ENCODE measurements at places on chromosomes 2 and 18.

GRCh38 chr2:2850859-2851258 is 519.8 kb upstream of the MYT1L start:
- DNase-seq, result no peak

GRCh38 chr2:182391443-182391842 is 35.4 kb downstream of the PDE1A start:
- DNase-seq, result no peak

- no peak for DNase-seq
Measured at GRCh38 chr18:62878305-62878704, 163.0 kb downstream of the PHLPP1 start.

- DNase-seq, result no peak
Measured at GRCh38 chr2:61978522-61978921, 73.0 kb downstream of the COMMD1 start.

- no peak for DNase-seq
Measured at GRCh38 chr2:25368660-25369059, 26.9 kb upstream of the DNMT3A start.

DNA sequence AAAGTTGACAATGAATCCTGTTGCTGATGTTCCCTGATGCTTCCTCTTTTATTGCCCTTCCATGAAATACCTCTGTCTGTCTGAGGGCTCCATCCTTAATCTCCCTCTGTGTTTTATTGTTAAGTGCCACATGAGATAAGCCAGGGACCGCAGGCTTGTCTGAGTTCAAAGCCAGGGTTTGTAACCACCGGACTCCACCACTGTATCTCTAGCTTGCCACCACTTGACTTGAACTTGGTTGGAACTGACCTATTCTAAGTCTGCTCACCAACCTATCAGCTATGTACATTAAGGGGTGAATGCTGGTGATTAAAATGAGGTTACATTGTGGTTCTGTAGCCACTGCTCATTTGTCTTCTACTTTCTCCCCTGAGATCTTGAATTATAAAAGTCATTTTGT is 328.5 kb upstream of the ZEB2 start:
- no peak for DNase-seq

DNA sequence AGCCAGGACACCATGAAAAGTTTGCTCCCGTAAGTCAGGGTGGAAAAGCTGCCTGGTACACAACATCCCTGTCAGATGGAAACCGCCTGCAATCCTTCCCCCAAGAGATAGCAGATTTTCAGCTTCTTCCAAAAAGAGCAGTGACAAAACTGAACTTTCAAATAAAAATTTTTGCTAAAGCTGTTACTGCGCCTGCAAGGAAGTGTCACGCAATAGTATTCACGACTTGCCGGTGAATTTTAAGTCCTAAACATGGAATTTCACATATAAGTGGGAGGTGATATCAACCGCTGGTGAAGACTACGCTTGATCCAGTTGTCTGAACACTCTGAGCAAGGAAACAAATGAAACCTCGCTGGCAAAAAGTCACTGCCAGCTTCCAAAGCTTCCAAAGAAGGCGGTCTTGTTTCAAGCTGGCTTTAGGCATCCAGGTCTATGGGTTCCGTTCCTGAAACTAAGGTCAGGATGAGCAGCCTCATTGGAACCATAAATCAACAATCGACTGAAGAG is 2.8 kb downstream of the COL6A3 start:
- DNase-seq, result no peak

DNA sequence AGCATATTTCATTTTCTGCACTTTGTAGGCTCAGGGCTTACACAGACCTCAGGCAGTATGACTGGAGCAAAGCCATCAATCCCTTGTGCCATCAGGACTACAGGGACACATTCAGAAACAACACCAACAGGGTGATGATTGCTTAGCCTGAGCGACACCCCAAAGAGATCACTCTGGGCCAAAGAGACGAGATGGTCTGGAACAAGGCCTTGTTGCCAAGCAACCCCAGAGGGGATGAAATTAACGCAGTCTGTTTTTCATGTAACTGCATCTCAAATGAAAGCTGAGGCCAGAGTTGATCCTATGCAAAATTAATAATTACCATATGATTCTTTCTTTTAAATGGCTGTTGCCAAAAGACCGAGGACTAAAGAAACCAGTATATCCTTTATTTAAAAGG is 20.2 kb upstream of the B3GNT2 start:
- DNase-seq, result no peak

- no peak for DNase-seq
Measured at GRCh38 chr18:8808001-8808400, 102.6 kb downstream of the MTCL1 start.

DNA sequence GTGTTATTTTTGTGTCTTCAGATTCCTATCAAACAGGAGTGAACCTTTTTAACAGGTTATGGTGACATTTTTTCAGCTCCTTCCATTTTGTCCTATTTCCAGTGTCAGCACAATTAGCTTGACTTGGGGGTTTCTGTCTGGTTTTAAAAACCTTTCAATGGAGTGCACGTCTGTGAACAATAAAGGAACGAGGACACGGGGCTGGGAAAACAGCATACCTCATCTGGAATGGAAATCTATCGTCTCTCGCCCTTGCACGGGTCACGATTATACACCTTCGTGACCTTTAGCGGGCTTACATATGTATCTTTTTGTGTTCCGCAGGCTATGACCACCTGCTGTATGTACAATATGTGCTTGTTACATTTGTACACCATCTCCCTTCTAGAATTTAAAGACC is 2.3 kb upstream of the ZNF532 start:
- DNase-seq, result no peak

DNA sequence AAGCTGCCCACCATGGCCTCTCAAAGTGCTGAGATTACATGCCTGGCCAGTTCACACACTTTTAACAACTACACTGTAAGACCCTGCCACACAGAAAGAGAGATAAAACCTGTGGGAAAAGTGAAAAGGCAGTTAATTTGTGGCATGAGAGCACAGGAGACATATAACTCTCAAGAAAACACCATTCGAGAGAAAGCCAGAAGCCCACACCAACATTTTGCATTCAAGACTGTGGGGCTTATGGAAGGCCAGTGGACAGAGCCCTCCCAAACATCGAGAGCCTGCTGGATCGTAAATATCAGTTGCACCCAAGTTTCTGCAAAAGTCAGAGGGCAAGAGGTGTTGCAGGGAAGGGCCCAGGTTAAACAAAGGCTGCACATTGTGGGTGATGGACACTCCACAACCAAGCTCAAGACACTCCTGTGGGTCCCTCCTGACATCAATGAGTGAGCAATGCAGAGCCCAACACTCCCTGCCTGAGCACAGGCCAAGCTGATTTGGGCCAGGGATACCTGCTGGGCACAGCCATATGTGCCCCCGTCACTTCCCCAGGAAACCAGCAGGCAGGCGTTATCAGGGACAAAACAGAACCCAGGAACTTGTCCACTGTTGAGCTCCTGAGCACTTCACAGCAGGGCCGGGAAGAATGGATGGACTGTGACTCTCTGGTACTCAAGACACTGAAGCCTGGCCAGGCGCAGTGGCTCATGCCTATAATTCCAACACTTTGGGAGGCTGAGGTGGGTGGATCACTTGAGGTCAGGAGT is 114.4 kb downstream of the ZFP36L2 start:
- no peak for DNase-seq

DNA sequence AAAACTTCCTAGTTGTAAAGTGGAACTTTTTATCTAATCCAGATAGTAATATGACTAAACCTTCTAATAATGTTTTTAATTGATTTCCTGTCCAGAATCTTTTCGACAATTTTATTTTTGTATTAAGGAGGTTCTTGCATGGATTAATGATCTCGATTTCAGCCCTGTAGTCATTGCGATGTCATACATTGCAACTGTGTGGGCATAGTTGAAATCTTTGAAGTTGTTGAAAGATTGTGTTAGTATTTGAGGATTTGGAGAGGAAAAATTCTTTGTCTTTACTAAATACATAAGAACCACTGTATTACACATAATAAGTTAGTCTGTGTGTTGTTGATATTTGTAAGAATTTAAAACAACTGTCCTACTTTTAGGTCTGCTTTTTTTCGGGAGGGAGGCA is 31.1 kb downstream of the ACSL3 start:
- DNase-seq, result no peak

DNA sequence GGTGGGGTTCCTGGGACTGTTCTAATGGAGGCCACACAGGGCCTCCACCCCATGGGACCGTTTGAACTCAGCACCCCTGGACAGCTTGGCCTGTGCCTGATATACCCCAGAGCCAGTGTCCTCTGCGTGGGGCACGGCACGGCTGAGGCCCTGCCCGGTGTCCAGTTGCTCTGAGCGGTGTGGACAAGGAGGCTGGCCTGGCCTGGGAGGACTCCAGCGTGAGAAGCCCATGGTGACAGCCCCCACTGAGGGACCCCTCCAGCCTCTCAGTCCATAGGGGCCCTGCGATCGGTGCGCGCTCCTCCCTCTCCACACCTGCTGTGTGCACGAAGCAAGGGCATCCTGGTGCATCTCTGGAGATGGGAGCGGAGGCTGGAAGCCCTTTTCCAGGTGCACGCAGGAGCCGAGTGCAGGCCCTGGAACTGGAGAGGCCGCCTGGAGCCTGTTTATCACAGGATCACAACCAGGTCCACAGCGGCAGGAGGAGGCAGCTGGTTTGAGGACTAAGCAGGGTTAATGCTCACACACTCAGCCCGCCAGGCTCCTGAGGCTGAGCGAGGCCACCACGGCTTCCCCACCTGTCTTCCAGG is 120.2 kb downstream of the PTGR3 start:
- no peak for DNase-seq

GRCh38 chr2:177044671-177045070 is 167.9 kb upstream of the HNRNPA3 start:
- DNase-seq, result no peak

DNA sequence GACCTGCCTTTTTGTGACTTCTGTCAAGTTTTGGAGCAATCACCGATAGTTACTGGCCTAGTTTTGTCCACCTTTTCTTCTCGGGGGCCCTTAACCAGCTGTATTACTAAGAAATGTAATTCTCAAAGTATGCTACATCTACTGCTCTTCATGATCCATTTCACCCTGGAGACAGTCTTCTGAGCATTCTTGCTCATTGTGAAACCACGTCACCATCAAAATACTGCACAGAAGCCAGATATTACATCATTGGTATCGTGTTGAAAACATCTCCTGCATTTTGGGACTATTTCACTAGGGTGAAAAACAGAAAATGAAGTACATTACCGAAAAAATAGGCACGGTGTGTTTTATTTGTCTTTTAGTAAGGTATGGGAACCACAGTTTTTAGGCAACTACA is 11.7 kb downstream of the LYPD6B start:
- no peak for DNase-seq

- no peak for DNase-seq
Measured at GRCh38 chr2:134892282-134893035, 26.2 kb upstream of the CCNT2 start.

DNA sequence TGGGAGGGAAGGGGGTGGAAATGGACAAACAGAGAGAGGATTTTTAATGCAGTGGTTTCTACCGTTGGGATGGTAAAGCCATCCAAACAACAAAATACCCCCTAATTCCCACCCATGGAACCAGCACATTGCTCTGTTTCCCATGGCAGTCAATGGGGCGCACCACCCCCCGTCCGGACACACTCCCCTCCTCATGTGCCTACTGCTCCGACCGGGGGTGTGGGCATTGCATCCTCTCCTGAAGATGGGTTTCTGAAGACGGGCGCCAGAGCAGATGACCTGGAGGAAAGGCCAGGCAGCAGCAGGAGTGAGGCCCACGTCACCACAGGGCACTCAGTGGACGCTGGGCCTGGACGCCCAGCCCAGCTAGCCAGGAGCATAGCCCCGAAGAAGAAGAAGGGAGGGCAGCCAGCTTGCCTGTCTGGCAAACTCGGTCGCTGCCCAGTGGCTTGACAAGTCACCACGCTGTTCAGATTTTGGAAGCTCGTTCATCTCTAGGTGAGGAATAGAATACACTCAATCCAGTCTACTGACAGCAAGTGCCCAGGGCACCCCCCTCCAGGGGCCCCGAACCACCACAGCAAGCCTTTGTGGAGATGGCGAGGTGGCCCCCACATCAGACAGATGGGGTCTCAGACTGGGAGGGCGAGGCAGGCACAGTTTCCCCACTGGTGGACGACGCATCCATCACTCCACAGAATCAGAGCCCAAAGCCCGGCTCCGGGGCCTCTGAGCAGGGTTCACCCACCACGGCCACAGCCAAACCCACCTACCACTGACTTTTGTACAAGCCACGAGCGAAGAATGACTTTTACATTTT is 296.2 kb upstream of the SALL3 start:
- DNase-seq, result no peak

- no peak for DNase-seq
Measured at GRCh38 chr2:77009307-77009706, 512.9 kb downstream of the LRRTM4 start.

DNA sequence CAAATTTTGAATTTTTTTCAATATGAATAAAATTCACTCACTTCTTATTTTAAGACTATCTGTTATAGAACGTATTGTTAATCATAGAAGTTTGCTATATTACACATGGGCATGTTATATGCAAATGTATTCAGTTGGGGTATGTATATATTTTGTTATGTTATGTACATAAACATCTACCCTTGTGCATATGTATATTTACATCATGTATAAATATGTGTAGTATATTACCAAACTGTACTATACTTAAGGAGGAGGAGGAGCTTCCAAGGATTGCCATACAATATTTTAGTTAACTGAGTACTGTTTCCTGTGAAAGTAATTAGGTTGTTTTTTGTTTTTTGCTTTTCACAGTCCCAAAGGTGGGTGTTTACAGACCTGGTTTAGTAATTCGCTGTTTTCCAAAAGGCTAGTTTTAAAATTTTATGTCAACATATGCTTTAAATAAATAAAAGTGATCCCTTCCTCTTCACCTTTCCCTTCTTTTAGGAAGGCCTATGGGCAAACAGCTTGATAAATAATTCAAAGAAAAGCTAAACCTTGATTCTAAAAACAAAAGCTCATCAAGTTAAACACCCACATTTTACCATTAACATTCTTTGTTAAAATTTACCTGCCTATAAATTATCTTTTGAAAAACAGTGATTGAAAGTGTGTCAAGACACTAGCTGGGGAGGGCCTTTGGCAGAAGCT is 12.9 kb upstream of the POU3F3 start:
- no peak for DNase-seq

- DNase-seq, result no peak
Measured at GRCh38 chr2:72674982-72675915, 150.6 kb downstream of the EXOC6B start.

GRCh38 chr2:5777131-5777535 is 84.9 kb downstream of the SOX11 start:
- no peak for DNase-seq

GRCh38 chr18:37873416-37873815 is 307.8 kb upstream of the CELF4 start:
- DNase-seq, result no peak

- no peak for DNase-seq
Measured at GRCh38 chr18:78999939-79000338, 20.3 kb downstream of the SALL3 start.

DNA sequence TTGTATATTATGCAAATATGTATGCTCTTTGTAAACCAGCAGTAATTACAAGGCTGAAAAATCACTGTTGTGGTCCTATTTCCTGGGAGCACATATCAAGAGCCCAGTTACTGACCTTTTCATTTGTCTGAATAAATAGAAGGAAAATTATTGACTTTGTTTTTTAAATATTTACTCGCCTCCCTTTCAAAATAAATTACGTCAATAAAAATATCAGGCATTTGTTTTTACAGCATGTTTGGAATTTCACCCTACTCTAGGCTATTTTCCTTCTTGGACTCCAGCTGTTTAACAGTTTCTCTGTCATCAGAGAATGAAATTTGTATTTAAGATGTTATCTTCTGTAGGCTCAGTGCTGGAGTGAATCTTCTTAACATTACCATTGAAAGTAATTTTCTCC is 59.9 kb upstream of the LRATD1 start:
- DNase-seq, result no peak

GRCh38 chr2:11005032-11005431 is 93.3 kb downstream of the KCNF1 start:
- no peak for DNase-seq

GRCh38 chr2:40166006-40166405 is 285.9 kb downstream of the SLC8A1 start:
- no peak for DNase-seq
